ENCODE measurements at places on chromosomes 3 and 15.

DNA sequence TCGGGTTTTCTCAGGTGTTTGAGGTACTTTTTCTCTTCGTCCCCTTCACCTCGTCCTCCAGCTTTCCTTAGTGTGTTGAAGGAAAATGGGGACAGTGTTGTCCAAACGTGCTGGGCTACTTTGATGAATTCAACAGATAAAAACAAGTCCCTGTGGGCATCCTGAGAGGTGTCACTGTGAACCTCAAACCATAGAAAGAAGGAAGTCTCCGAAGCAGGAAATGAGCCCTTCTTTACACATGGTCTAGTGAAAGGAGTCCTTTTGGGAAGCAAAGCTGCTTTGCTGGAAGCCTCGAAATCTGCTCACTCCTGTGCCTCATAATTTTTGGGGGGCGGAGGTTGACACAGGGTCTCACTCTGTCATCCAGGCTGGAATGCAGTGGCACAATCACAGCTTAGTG is 10.6 kb downstream of the IL17RB start:
- DNase-seq, result no peak

- DNase-seq, result no peak
Measured at GRCh38 chr15:43250785-43251184, 15.9 kb downstream of the TGM5 start.

- DNase-seq, result no peak
Measured at GRCh38 chr15:41512940-41513505, 604 bp downstream of the LTK start.

DNA sequence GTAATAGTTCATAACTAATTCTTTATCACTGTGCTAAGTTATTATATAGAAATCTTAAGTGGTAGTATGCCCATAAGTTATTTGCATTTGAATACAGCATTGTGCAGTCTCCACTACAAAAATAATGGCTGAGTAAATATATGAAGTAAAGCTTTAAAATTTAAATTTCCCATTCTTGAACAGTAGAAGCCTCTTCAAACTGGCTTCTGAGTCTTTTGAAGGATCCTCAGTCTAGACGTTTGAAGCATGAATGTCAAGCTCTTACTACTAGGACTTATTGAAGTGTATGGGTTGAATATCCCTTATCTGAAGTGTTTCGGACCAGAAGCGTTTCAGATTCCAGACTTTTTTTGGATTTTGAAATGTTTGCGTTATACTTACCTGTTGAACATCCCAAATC is 16.3 kb downstream of the MORF4L1 start:
- DNase-seq, result no peak

DNA sequence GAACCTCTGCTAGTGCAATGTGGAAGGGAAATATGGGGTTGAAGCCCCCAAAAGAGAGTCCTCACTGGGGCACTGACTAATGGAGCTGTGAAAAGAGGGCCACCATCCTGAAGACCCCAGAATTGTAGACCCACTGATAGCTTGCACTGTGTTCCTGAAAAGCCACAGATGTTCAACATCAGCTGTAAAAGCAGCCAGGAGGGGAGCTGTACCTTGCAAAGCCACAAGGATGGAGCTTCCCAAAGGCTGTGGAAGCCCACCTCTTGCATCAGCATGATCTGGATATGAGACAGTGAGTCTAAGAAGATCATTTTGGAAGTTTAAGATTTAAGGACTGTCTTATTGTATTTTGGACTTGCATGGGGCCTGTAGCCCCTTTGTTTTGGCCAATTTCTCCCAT is 125.8 kb upstream of the TGFBR2 start:
- no peak for DNase-seq

DNA sequence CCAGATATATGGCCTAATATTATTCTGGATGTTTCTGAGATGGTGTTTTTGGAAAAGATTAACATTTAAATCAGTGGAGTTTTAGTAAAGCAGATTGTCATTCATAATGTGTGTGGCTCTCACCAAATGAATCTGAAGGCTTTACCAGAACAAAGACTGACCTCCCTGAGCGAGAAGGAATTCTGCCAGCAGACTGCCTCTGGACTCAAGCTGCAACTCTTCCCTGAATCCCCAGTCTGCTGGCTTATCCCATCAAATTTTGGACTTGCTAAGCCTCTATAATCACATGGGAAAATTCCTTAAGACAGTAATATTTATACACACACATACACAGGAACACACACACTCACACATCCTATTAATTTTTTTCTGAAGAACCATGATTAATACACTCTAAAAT is 102.3 kb downstream of the FAM174B start:
- no peak for DNase-seq

GRCh38 chr3:21259896-21260295 is 491.1 kb downstream of the ZNF385D start:
- no peak for DNase-seq

DNA sequence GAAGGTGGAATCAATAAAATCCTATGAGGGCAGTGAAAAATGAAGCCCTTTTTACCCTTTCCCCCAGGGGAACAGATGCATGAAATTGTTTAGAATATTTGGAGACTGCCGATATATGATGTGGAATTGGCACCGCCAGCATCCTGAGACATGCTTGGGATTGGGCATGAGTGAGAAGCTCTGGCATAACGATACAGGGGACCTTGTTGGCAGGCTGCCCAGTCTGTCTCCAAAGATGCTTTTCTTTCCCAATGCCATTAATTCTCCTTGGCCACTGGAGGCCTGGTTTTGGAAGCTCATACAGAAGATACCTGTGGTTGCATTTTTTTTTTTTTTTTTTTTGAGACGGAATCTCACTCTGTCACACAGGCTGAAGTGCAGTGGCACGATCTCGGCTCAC is 800.6 kb upstream of the LMCD1 start:
- DNase-seq, result no peak

Data from substantia nigra (tissue), 51 donors.